NCI-H2081 treated with DMSO at 0.1 percent for 48 hours (cell line): ENCODE measurements at places on chromosomes 1 and 21.

- no peak for DNase-seq
Observed at GRCh38 chr1:171654942-171655745, 2.7 kb upstream of the MYOC start.

- DNase-seq, result no peak
Observed at GRCh38 chr21:36889401-36889800, 77.1 kb downstream of the HLCS start.

- DNase-seq, result no peak
Observed at GRCh38 chr1:221190249-221190648, 311.0 kb downstream of the HLX start.

- DNase-seq, result no peak
Observed at GRCh38 chr1:72097851-72098570, 184.3 kb downstream of the NEGR1 start.

GRCh38 chr1:162367073-162367472, 9.6 kb downstream of the SPATA46 start:
- no peak for DNase-seq

GRCh38 chr1:53614231-53615021, 124.5 kb downstream of the GLIS1 start:
- no peak for DNase-seq

DNA sequence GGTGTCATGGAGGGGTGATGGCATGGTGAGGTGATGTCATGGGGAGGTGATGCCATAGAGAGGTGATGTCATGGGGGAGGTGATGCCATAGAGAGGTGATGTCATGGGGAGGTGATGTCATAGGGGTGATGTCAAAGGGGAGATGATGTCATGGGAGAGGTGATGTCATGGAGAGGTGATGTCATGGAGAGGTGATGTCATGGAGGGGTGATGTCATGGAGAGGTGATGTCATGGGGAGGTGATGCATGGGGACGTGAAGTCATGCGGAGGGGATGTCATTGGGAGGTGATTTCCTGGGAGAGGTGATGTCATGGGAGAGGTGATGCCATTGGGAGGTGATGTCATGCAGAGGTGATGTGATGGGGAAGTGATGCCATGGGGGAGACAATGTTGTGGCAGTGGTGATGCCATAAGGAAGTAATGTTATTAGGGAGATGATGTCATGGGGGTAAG, 92.1 kb upstream of the C1orf174 start:
- no peak for DNase-seq

- no peak for DNase-seq
Observed at GRCh38 chr1:94544706-94545490, 3.3 kb upstream of the F3 start.

DNA sequence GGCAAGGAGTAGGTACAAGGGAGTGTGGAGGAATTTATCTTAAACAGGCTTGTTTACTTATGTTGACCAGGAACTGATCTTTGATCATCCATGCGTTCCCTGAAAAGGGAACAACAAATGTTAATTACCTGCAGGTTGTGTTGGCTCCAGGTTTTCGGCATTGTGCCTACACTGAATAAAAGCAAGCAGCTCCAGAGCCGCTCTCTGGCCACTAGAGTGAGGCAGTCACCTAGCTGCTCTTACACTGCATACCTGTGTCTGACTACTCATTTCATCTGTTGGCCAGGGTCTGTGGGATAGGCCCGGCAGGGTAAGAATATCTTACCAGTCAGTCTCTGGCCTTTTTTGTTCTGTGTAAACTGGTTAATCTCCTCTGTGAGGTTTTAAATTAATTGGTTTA, 183.6 kb downstream of the HFM1 start:
- no peak for DNase-seq

- DNase-seq, result no peak
Observed at GRCh38 chr1:206814716-206815341, 42.5 kb upstream of the IL10 start.
